CD4-positive, alpha-beta T cell treated with Interleukin-17A for 1 hour (primary cell): ENCODE measurements at places on chromosomes 16 and 17.
A peak's percentile ranks its signal among the peaks of the same experiment; 100 is the strongest.

GRCh38 chr16:87141402-87141801 is 175.8 kb downstream of the C16orf95 start:
- no peak for DNase-seq

DNA sequence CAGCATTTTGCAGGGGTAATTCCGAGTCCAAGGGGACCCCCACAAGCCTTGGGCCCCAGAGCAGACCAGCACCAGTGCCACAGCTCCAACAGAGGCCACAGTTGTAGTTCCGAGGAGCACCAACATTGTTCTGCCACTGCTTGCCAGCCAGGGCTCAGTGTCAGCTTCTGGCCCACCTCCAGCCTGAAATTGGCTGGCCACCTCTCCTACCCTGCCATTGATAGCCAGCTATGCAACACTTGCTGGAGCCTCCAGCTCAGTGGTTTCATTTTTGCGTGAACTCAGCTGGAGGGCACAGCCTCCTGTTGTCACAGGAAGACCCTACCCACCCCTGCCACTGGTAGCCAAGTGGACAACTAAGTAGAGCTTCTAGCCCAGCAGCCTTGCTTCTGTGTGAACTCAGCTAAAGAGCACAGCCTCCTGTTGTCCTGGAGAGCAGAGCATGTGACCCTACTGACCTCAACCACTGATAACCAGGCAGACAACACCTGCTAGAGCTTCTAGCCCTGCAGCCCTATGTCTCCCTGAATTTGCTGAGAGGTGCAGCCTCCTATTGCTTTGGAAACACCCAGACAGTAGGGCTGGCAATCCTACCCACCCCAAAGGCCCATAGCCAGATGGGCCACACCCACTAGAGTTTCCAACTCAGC is 24.9 kb downstream of the HYDIN start:
- DNase-seq: no peak

DNA sequence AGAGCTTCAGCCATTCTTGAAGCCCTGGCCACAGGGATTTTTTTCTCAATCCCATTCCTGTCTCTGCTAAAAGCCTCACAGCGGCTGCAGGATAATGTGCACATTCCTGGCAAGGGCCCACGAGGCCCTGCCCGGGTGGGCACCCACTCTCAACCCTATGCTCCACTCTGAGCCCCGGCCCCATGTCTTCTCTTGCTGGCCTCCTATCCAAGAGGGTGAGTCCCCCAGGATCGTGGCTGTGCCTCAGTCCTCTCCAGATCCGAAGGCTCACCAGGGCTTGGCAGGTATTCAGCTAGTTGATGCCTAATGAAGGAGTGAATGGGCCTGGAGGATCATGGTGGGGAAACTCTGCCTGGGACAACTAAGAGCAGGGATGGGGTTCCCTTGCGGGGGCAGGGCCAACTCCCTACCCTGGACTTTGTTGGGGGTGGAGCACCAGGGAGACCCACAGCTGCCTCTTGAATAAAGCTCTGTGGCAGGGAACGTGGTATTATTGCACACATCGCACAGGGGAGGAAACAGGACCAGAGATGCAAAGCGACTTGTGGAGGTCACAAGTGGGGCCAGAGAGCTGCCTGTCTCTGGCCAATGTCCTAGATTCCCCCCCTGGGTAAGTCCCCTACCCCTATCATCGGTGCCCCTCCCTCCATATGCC is 5.4 kb downstream of the ARHGAP27 start:
- DNase-seq: no peak

DNA sequence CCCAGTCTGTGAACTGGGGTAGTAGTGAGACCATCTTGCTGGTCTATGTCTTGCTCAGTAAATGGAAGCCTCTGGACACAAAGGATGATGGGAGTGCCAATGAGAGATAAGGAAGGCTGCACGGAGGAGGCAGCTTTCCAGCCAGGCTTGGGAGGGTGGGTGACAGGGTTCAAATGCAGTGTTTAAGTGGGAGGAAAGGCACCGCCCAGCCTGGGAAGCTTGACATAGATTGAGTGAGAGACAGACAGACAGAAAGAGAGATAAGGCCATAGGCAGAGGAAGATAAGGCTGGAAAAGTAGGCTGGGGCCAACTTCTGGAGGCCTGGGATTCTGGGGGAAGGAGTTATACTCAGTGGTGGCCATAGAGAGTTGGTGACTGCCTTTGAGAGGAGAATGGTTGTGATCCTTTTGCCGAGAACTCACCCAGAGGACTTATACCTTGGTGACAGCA is 7.2 kb upstream of the COL1A1 start:
- no peak for DNase-seq

DNA sequence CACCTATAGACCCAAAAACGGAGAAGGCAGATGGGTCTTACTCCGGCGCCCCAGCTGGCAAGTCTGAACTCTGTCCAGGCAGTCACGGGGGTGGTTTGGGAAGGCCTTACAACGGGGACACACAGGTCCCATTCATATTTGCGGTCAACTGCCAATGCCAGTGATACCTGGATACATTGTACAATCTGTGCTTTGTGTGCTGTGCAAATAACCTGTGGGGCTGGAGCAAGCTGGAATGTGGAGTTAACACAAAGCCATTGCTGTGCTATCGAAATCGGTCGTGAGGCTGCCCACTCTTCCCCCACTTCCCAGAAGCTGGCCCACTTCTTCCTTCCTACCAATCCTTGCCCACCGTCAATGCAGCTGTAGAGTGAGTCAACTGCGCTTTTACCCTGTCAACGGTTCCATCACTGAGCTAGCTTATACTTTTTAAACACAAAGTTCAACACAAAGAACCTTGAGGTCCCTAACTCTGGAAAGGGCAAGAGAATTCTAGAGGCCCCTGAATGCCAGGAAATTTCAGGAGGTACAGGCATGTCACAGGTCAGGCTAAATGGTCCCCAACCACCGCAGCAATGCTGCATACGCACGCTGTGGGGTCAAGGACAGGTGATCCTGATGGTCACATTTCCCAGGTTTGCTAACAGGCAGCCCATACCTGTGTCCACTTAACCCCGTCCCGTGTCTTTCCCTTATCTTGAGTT is 122.8 kb downstream of the ZFHX3 start:
- no peak for DNase-seq

DNA sequence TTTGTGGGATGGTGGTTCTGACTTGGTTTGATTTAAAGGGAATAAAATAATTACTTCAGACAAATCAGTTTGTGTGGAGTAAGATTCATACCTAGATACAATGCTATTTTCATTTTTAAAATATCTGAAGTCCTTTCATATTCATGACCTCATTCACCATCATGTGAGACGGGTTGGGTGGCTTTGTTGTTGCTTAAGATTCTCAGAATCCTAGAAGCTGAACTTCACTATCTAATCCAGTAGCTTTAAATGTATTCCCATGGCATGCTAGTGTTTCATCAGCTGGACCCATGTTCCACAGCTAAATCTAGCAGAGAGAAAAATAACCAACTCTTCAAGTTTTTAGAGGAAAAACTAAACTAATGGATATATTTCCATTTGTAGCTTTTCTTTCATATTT is 2.7 kb upstream of the AMFR start:
- no peak for DNase-seq

GRCh38 chr16:3938843-3939624 is 58.5 kb upstream of the CREBBP start:
- peak; percentile 65 for DNase-seq

GRCh38 chr17:83089328-83090132 is 10.1 kb downstream of the METRNL start:
- DNase-seq: no peak

DNA sequence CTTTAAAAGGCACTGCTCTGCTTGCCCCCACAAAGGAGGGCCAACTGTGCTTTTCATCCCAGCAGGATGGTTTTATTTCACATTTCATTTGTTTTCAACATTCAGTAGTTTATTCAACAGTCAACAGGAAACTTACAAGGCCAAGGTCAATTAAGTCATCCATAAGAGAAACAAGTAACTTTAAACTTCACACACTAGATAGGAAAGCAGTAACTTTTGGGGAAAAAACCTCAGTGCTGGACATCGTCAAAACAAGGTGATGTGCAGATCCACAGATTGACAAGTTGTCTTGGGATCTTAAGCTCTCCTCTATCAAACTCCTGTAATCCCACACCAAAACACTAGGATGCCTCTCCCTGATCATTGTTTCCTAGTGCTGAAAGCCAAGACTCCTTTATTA is 18.5 kb downstream of the NFE2L1 start:
- DNase-seq: no peak

DNA sequence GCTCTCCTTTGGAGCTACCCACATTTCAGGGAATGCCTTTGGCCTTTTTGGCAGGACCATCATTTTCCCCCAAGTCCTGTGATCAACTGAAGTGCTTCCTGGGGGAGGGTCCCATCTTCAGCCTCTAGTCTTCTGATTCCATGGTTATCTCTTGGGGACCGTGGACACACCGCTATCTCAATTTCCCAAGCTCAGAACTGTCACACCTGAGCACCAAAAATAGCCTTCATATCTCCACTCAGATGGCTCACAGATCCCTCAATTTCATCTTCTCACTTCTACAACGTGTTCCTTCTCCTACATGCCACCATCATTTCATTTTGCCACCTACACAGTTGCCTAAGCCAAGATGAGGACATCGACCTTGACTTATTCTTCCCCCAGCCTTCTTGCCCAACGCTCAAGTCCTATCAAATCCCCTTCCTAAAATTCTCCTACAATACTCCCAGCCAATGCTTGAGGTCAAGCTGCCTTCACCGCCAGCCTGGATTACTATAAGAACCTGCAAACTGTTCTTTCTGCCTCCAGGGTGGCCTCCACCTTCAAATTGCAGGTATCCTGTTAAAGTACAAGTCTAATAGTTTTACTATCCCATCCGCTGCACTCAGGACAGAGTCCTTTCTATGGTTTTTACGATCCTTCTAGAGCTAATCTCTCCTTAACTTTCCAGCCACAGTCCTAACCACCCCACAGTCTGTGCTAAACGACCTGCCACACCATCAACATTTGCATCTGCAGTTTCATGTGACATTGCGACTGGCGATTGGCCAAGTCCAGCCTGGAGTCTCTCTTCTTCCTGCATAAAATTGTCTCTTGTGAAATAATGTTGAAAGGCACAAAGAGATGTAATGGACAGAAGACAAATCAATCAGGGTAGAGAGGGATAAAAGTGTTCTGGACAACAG is 6.2 kb downstream of the ATP6V0D1 start:
- DNase-seq: no peak

- DNase-seq: no peak
Measured at GRCh38 chr16:10616756-10617640, 36.6 kb upstream of the EMP2 start.

- DNase-seq: peak; percentile 48
Measured at GRCh38 chr16:82671741-82672140, 45.0 kb downstream of the CDH13 start.

DNA sequence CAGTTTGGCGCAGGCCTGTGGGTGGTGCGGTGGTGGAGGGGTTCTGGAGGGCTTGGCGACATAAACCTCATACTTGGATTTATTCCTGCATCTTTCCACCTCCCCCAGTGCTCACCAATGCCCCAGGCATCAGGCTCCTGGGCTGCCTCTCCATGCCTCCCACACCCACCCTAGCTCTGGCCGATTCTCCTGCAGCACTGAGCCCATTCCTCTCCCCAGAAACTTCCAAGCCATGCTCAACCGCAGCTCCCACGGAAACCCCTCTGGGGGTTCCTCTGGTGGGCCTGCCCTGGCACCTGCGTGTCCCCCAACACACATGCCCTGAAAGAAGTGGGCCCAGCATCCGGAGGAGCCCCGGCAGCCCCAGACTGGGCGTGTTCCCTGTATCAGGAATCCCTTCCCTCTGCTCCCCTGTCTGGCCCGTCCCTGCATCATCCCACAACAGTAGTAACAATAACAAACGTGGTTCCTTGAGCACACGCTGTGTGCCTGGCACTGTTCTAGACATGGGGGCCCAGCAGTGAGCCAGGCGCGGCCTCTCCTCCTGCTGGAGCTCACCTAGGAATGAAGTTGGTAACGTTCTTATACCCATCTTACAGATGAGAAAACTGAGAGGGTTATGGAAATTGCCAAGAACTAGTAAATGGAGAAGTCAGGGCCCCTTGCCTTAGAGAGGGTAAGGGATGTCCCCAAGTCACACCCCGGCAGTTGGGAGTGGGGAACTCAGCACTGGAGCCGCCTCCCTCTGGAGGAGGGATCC is 2.3 kb downstream of the PRSS21 start:
- no peak for DNase-seq

GRCh38 chr16:64791756-64792155 is 330.1 kb downstream of the CDH11 start:
- DNase-seq: no peak

DNA sequence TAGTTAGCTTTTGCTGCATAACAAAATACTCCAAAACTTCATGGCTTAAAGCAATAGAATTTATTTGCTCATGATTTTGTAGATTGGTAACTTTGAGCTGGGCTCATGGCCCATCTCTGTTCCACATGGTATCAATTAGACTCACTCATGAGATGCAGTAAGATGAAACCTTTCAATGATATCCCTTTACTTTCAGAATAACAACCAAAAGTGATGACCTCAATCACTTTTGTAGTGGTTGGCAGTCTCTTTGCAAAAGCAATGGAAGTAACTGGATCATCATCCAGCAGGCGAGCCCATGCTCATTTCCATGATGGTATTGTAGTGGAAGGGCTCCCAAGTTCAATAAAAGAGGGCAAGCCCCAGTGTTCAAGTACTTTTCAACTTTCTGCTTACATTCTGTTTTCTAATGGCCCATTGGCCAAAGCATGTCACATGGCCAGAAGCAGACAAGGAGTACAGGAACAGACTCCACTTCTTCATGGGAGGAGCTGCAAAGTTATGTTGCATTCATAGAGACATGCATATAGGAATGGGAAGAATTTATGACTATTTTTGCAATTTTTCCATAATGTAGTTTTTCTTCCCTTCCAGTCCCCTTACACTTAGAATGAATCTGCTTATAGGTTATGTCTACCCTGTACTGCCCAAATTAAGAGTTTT is 41.7 kb downstream of the EFCAB5 start:
- no peak for DNase-seq

DNA sequence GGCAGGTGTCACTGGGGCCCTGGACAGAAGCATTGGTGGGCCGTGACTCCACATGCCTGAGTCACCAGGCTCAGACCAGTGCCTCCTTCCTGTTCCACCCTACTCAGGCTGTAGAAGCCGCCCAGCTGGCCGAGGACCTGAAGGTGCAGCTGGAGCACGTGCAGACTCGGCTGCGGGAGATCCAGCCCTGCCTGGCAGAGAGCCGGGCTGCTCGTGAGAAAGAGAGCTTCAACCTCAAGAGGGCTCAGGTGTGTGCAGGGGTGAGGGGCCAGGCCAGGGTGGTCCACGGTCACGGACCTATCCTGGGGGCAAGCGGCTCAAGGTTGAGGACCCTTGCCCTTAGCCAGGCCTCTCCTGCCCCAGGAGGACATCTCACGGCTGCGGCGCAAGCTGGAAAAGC is 9.6 kb downstream of the RNF40 start:
- DNase-seq: no peak

GRCh38 chr17:45666046-45666600 is 118.0 kb upstream of the CRHR1 start:
- no peak for DNase-seq
